ENCODE measurements at places on chromosomes 3 and 15.

- DNase-seq: no peak
Measured at GRCh38 chr3:177336873-177337450, 139.7 kb upstream of the TBL1XR1 start.

GRCh38 chr15:70424937-70425411 lies 327.3 kb upstream of the TLE3 start:
- DNase-seq: no peak

DNA sequence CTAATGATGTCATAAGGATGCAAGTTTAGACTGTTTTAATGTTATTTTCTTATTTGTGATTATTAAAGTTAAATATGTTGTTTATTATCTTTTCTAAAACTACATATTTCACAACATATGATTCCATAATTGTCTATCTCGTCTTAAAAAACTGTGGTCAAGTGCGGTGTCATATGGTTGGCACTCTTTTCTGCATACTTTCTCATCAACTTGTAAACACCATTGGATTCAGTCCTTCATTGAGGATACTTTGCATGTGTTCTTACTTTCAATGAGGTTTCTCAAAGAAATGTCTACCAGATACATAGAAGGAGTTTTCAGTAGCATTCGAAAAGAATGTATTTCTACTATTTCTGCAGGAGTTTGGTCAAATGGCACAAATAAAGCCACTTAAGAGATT lies 22.0 kb upstream of the ALPK3 start:
- DNase-seq: no peak

DNA sequence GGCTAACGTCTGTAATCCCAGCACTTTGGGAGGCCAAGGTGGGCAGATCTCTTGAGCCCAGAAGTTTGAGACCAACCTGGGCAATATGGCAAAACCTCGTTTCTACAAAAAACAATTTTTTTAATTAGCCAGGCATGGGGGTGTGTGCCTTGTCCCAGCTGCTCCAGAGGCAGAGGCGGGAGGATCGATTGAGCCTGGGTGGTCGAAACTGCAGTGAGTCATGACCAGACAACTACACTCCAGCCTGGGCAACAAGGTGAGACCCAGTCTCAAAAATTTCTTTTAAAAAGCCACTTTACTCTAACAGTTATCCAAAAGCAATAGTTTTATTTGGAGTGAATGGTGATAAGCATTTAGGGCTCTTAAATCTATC lies 12.5 kb downstream of the TRIM59 start:
- no peak for DNase-seq

GRCh38 chr3:114687151-114687550 lies 393.3 kb downstream of the TIGIT start:
- no peak for DNase-seq
